Fibroblast of skin of left biceps (primary cell): ENCODE measurements at places on chromosomes 4 and X.

DNA sequence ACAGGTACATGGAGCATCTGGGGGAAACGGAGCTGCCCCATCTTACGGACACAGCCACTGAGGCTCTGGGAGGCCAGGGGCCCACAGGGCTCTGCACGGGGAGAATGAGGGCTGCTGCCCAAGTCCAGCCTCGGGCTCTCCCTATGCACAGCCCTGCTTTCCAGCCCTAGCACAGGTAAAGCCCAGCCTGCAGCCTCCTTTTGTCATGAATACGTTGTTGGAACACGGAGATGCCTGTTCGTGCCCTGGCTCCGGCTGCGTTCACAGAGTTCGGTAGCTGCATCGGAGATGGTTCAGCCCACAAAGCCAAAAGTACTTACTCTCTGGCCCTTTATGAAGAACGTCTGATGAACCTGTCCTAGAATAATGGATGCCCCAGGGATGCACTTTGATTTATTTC, 68.7 kb upstream of the AFAP1 start:
- no peak for DNase-seq

- DNase-seq = no peak
Observed at GRCh38 chr4:30653291-30653690, 66.9 kb upstream of the PCDH7 start.

GRCh38 chr4:34245276-34245675, 1999.0 kb downstream of the ARAP2 start:
- no peak for DNase-seq

- no peak for DNase-seq
Observed at GRCh38 chrX:47293106-47293505, 60.3 kb downstream of the USP11 start.
